Upper lobe of left lung (tissue), 6 donors: ENCODE measurements at places on chromosomes 7 and 10.
A peak's percentile ranks its signal among the peaks of the same experiment; 100 is the strongest.

GRCh38 chr10:97748116-97748515 is 11.2 kb downstream of the ZFYVE27 start:
- no peak for DNase-seq

- DNase-seq, result no peak
These were observed 54.0 kb downstream of the RAPGEF5 start for GRCh38 chr7:22302951-22303423.

DNA sequence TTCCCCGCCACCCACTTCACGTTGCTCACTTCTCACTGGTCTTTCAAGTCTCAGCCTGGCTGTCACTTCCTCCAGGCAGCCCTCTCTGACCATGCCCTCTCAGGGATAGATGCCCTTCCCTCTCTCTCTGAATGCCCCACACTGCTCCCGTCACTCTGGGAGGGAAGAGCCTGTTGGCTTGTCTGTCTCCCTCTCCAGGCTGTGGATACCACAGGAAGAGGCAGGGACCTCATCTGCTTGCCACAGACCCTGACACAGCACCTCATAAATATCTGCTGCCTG is 93.1 kb downstream of the OAT start:
- DNase-seq, result no peak

GRCh38 chr7:134089446-134089845 is 37.7 kb upstream of the LRGUK start:
- no peak for DNase-seq

GRCh38 chr7:81616951-81617350 is 152.9 kb downstream of the HGF start:
- no peak for DNase-seq

DNA sequence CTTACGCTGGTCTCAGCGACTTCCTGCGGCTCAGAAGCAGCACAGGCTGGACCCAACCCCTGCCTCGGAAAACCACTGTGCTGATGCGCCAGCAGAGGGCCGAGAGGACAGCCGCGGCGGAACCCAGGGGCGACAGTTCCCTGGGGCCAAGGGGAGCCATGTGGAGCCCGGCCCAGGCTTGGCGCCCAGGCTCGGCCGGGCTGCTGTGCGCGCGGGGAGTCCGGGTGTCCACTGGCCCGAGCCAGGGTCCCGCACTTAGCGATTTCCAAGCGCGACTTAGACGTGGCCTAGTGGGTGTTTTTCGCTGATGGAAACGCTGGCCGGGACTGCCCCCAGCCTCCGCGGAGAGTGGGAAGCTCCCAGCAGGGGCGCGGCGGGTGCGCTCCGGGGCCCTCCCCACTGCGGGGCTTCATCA is 18.6 kb upstream of the ZNF32 start:
- peak; percentile 78 for DNase-seq

- DNase-seq, result no peak
These were observed 37.0 kb downstream of the HTR5A start for GRCh38 chr7:155107126-155107525.

DNA sequence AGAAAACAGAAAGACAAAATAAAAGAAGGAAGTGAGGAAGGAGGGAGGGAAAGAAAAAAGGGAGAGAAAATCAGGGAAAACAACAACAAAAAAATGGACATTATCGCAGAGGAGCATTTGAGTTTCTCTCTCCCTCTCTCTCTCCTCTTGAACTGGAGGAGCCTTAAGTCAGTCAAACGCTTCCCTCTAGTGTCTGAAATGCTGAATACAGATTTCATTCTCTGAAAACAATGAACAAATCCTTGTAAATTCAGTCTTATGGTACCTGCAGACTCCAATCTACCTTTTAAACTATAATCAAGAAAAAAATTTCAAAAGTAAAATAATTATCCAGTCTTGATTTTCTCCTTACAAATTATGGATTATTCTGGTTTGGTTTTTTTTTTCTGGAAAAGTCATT is 89.2 kb upstream of the PFKP start:
- no peak for DNase-seq

- DNase-seq, result peak; percentile 71
These were observed 122.8 kb downstream of the UBE2H start for GRCh38 chr7:129829737-129830631.

- DNase-seq, result no peak
These were observed 25.3 kb downstream of the PFKFB3 start for GRCh38 chr10:6228010-6228511.

DNA sequence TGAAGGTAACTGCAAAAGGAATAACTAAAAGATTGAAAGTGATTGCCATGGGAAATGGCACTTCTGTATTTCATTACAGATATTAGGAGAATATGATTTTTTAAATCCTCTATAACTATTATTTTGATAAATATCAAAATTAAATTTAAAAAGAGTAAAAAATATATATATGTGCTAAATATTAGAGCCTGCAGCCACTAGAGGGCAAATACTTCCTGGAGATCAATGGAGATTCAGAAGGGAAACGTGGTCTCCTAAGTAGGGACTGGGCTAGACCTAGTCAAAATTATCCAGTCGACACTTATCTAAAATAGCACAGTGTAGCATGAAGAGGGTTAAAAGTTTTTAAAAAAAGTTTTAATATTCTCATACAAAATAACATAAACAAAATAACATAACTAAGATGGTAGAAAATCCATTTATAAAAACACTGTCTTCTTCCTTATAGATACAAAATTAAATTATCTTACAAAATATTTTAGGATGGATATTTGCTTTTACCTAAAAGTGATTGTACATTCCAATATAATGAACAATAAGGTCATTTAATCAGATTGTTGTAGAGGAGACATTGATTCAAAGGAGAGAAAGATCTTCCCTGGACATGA is 434.3 kb downstream of the MDFIC start:
- DNase-seq, result no peak

DNA sequence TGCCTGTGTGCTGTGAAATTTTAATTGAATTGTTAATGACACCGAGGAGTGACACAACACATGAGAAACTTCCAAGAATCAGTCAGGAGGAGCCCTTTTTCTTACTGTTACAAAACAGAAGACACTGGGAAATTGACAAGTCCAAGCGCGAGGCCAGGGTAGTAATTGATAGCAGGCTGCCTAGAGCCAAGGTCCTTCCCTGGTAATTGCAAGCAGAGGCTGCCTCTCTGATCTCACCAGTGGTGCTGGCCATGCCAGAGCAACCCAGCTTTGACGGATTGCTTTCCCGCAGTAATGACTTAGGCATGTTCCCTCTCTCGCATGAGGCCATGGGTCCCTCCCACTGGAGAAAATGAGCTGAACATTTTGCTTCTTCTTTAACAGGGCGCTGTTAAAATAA is 111.5 kb downstream of the LRMDA start:
- DNase-seq, result no peak

GRCh38 chr10:35300063-35300699 is 36.1 kb upstream of the CCNY start:
- peak; percentile 22 for DNase-seq

GRCh38 chr7:38938589-38938988 is 29.6 kb upstream of the VPS41 start:
- no peak for DNase-seq

- no peak for DNase-seq
These were observed 61.4 kb downstream of the CPED1 start for GRCh38 chr7:121049897-121050296.

GRCh38 chr10:30804478-30805055 is 175.0 kb upstream of the LYZL2 start:
- DNase-seq, result no peak

- no peak for DNase-seq
These were observed 23.2 kb upstream of the ICA1 start for GRCh38 chr7:8285155-8285554.

DNA sequence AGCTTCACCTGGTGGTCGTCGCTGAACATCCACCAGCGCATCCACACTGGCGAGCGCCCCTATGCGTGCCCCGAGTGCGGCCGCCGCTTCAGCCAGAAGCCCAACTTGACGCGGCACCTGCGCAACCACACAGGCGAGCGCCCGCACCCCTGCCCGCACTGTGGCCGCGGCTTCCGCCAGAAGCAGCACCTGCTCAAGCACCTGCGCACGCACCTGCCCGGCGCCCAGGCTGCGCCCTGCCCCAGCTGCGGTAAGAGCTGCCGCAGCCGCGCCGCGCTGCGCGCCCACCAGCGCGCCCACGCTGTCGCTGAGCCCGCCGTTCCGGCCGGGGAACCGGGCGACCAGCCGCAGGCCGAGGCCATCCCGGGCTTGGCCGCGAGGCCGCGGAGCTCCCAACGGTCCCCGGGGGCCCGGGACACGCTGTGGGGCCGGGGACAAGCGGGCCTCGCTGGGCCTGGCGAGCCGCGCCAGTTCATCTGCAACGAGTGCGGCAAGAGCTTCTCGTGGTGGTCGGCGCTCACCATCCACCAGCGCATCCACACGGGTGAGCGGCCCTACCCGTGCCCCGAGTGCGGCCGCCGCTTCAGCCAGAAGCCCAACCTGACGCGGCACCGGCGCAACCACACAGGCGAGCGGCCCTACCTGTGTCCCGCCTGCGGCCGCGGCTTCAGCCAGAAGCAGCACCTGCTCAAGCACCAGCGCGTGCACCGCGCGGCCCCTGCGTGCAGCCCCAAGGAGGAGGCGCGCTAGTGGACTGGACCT is 18.4 kb downstream of the ZNF775 start:
- DNase-seq, result peak; percentile 84

DNA sequence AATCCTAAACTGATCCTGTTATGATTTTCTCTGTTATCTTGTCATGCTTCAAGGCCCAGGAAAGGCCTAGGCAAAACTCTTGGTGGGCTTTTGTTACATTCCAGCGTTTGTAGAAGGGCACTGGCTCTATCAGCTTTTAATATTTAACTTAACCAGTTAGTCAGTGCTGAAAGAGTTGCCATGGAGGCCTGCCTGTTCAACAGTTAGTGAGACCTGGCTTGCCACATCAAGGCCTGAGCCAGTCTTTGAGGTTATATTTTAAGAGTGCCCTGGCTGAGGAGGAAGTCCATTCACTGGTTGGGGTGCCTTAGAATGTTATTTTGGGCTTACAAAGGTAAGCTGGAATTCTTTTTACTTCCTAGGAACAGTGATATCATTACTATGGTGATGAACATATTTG is 144.1 kb upstream of the NRG3 start:
- DNase-seq, result no peak

GRCh38 chr7:150820578-150821198 is 20.1 kb downstream of the TMEM176A start:
- no peak for DNase-seq

DNA sequence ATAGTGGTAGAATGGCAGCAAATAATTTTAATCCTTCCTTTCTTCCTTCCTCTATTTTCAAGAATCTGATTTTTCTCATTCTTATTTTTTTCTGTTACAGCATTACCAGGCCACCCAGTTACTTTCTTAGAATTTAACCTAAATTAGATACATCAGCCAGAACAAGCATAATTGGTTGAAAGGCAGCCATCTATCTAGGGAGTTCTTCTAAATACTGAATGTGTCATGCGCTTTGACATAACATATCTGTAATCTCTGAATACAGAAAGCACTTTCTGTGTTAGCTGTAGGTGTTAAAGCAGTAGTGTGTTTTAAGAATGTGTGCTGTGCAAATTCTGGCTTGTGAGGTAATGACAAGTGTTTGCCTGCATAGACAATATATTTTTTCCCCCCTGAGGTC is 97.3 kb downstream of the BTRC start:
- DNase-seq, result no peak

GRCh38 chr10:50882540-50882983 is 2.9 kb downstream of the A1CF start:
- no peak for DNase-seq

DNA sequence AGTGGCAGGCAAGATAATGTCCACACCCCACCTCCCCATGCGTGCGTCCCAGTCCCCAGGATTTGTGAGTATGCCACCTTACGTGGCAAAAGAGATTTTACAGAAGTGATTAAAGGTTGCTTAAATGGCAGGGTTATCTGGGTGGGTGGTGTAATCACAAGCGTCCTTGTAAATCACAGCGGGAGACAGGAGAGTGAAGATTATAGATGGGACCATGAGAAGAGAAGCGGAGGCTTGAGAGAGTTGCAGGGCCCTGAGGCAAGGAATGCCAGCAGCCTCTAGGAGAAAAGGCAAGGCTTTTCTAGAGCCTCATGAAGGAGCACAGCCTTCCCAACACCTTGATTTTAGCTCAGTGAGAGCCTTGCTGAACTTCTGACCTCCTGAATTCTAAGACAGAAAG is 10.2 kb downstream of the ZRANB1 start:
- DNase-seq, result no peak

DNA sequence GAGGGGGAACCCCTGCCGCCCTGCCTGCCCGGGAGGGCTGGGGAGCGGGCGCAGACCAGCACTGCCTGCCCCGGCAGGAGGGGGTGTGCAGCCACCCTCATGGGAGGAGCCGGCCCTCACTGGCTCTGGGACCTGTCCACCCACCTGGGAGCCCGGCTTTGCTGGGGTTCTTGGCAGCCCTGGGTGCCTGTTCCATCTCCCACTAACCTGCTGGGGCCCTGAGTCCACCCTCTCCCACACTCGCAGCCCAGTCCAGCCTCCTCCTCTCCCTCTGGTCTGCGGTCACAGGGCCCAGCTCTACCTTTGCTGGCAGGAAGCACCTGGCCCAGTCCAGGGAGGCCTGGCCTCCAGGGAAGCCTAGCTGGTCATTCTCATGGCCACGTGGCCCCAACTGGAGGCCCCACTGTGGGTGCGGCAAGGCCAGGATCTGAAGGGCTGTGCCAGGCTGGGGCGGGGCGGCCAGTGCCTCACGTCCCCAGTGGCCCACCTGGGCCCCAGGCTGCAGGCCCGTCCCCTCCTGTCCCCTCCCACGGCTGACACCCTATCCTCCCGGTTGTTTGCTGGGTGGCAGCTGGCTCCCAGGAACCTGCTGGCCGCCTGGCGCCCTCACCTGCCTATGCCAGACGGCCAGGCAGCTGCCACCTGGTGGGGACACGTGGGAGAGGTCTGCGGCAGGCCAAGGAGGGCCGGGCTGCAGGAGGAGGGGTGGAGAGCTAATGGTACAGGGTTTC is at the start of gene TMEM184A:
Gene TMEM184A, minus strand, starts transcription at position 393 of the 731 bp plus-strand sequence. CDS start 721 bp downstream, outside the sequence.
- peak; percentile 91 for DNase-seq

DNA sequence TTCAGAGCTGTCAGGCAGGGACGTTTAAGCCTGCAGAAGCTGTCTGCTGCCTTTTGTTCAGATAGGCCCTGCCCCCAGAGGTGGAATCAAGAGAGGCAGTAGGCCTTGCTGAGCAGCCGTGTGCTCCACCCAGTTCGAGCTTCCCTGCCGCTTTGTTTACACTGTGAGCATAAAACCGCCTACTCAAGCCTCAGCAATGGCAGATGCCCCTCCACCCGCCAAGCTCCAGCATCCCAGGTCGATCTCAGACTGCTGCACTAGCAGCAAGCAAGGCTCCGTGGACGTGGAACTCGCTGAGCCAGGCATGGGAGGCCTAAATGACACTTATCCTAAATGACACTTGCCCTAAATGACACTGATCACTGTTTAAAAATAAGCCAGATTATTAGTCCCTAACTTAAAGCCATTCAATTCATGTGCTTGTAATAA is 6.8 kb upstream of the ASB15 start:
- DNase-seq, result no peak
